ENCODE measurements at places on chromosomes 13 and 19. TPM values are rescaled to one million over a fixed set of nuclear protein-coding genes. Genes with fewer than 3 reads are reported as not detected.

DNA sequence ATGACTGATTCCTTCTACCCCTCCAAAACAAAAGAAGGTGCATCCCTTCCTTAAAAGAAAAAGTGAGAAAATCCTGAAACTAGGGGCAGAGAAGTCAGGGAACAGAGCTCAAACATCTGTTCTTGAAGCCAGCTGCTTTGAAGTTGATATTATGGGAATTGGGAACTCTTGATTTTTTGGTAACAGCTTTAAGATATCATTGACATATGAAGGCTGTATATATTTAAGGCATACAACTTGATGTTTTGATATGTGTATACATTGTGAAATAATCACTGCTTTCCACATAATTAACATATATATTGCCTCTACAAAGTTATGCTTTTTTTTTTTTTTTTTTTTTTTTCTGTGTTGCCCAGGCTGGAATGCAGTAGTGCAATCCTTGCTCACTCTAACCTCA, 117.1 kb downstream of the AKAP11 start:
- no peak for DNase-seq

Gene GPR183
- not detected for total RNA-seq

Gene CYP4F3
- not detected for total RNA-seq

Gene ANKLE1
- total RNA-seq: 0.99 TPM

Gene DCUN1D2
- 29.0 TPM for total RNA-seq

Measured in osteocyte (in vitro differentiated cells).